SK-N-SH treated with all-trans-retinoic acid at 6 μM for 48 hours (cell line): ENCODE measurements at places on chromosomes 2 and 18.
A peak's percentile ranks its signal among the peaks of the same experiment; 100 is the strongest.

DNA sequence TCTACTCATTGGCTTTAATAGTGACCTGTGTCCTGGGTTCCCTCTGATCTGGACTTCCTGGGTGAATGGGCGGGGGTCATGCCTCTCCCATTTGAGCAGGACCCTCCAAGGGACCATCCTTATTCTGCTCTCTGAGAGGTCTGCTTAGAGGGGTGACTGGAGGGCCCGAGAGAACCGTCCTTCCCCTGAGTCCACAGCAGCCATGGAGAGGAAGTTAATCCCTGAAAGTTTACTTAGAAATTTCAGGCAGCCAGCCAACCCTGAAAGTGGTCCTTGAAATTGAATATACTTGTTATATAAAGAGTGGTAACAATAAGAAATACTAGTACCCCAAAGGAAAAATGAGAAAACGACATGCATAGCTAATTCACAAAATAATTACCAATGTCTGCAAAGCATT, 226.1 kb downstream of the DYSF start:
- no peak for ATAC-seq

DNA sequence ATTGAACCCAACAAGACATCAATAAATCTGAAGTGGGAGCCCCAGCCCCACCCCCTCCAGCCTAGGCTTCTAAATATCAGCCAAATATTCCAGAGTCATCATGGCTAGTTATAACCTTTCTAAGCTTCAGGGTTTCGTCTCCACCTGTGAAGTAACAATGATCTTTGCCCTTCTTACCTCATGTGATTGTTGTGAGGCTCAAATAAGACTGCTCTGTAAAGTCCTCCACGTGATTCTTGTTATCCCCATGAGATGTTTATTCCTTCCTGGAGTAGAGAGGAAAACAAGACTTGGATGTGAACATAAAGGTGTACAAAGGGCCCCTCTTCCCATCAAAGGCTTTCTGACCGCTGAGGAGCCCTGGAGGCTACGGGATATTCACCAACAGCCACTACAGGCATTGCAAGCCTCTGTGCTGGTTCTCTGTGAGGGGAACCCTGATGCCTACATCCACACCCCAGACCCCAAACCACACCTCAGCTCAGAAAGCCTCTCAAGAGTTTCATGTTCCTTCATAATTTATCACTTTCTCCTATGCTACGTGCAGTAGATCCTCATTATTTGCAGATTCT, 20.1 kb upstream of the REEP1 start:
- no peak for ATAC-seq

- ATAC-seq = peak; percentile 80
These were observed 105.7 kb upstream of the GAREM1 start for GRCh38 chr18:32576296-32576916.

- no peak for ATAC-seq
These were observed 530.7 kb downstream of the CBLN2 start for GRCh38 chr18:72013427-72013850.

DNA sequence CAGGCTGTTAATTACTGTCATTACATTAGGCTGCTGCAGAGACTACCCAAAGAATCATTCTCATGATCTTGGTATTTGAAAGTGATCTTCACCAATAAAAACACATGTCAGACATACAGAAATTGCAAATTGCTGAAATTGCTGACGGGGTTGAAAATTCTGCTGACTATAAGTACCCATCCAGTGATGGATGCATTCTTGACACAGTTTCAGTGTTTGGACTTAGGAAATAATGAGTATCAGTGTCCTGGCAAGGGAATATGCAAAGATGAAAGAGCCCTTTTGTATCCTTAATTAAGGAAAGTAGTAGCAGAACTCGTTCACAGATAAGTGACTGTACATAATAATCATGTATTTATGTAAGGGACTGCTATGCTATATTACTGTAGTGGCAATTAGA, 221.1 kb upstream of the ATP5MC3 start:
- ATAC-seq = no peak
